ENCODE measurements at places on chromosomes 16 and 17.

GRCh38 chr16:71526111-71526631, at the start of gene CHST4:
TSS of gene CHST4 (plus strand) at chr16:71526426. CDS start at chr16:71536678, 10,252 bp downstream.
- peak; percentile 96 for DNase-seq

DNA sequence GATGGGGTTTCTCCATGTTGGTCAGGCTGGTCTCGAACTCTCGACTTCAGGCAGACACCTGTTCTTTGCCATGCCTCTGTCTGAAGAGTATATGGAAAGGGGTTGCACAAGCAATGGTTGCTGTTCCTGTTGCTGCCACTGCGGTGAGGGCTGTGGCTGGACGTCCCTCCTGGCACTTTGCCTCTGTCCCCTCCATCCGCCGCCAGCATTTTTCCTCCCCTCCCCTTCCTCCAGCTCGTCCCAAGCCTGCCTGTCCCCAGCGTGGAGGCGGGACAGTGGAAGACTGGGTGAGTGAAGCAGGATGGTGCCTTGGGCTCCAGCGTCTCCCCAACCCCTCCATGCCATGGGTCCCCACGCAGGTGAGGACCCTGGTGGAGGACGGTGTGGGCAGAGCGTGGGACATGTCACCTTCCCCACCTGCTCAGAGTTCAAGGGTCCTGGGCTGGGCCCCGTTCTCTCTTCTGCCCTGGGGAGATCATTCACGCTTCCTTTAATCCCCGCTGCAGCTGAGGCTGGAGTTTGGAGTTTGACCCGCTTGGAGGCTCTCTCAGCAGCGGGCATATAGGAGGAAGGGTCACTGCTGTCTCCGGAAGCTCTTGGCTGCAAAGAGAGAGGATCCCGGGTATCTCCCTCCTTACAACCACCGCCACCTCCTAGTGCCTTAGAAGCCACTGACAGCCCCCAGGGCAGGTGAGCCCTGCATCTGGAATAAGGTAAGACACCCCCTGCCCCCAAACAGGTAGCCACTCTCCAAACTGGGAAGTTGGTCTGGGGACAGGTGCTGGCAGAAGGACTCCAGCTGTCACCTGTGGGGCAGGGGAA, at the start of gene SLC5A11:
TSS of gene SLC5A11 (plus strand) at position 238 of the 822 bp plus-strand sequence. CDS start 12,681 bp downstream, outside the sequence.
- DNase-seq = no peak

- DNase-seq = peak; percentile 51
Measured at GRCh38 chr17:38657824-38658740, 16.7 kb downstream of the EPOP start.

- no peak for DNase-seq
Measured at GRCh38 chr17:12739500-12739899, 49.8 kb upstream of the ARHGAP44 start.

GRCh38 chr16:50266337-50267091, at the start of gene ADCY7:
TSS of gene ADCY7 (plus strand) at chr16:50266551. CDS start at chr16:50288180, 21,629 bp downstream.
- DNase-seq = peak; percentile 95

- DNase-seq = peak; percentile 69
Measured at GRCh38 chr17:44602970-44603369, 45.7 kb downstream of the FZD2 start.

DNA sequence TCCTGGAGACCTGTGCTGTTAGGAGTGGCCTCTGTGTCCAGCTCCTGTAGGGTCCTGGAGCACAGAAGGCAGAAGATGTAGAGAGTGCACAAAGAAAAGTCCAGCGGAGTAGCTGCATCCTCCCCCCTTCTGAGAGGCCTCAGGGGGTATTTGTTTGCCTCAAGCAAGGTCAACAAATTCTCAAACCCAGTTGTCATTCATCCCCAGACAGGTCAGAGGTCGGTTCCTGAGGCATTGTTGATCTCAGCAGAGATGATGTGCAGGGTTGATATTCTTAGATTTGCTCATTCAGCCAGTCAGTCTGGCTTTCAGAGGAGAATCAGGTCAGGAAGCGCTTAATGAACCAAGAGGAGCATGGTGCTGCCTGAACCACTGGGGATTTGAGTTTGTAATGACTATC, 8.3 kb upstream of the RBFOX1 start:
- DNase-seq = peak; percentile 57

GRCh38 chr16:89911375-89911774, 7.3 kb upstream of the MC1R start:
- no peak for DNase-seq

GRCh38 chr17:28047806-28048205, 5.3 kb downstream of the NLK start:
- no peak for DNase-seq

DNA sequence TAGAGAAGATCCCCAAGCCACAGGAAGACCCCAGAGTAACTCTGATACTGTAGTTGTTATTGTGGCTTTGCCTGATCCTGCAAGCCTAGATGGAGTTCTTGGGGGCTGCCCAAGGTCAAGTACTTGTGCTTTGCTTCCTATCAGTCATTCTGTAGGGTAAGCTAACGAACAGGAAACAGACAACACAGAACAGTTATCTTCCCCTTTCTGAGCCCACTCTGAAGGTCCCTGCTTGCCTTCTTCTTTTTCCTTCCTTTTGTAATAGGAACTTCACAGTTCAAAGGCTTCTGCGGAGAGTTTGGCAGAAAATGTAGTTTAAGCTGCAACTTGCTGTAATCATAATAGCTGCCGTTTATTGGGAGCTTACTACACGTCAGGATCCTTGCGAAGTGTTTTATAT, 494.1 kb upstream of the ERCC4 start:
- DNase-seq = no peak

GRCh38 chr17:41315204-41315794, at the start of gene KRTAP17-1:
TSS of gene KRTAP17-1 (minus strand) at chr17:41315710. CDS start at chr17:41315650, 60 bp downstream.
- DNase-seq = peak; percentile 46

- peak; percentile 46 for DNase-seq
Measured at GRCh38 chr17:27244011-27244410, 49.9 kb upstream of the WSB1 start.

- no peak for DNase-seq
Measured at GRCh38 chr17:63549289-63549945, 860 bp upstream of the DCAF7 start.

DNA sequence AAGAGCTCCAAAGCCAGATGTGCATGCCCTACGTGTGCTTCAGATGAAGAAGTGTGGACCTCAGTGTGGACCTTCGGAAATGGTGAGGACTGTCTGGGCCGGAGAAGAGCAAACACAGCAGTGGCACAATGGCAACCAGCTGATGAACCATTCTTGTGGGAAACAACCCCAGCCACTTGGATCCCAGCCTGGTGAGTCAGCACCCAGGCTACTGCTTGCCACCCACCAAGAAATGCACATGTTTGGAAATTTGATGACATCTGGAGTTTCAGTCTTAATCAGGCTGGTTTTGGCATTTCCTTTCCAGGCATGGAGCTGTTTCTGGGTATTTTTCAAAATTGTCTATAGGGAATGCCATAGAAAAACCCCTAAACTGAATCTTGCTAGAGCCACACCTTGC, 42.7 kb downstream of the DYNLRB2 start:
- DNase-seq = peak; percentile 39

DNA sequence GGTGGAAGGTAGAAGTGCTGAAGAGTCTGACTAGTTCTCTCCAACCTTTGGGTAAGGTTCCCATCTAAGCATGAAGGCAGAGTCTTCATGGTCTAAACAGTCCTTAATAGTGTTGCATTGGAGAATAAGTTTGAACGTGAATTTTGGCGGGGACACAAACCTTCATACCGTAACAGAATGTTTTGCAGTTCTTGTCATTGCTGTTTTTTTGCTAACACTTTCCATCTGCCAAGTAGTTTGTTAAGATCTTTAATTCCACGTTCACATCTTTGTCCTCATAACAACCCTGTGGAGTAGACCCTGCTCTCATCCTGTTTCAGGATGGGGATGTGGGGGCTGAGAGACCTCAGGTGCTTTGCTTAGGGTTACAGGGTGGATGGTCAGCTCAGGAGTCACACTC, 936.9 kb upstream of the EEF2KMT start:
- no peak for DNase-seq

GRCh38 chr17:45394913-45395568, 37.6 kb downstream of the ARHGAP27 start:
- DNase-seq = peak; percentile 93

GRCh38 chr17:34539881-34540280, 39.5 kb upstream of the TMEM132E start:
- no peak for DNase-seq

DNA sequence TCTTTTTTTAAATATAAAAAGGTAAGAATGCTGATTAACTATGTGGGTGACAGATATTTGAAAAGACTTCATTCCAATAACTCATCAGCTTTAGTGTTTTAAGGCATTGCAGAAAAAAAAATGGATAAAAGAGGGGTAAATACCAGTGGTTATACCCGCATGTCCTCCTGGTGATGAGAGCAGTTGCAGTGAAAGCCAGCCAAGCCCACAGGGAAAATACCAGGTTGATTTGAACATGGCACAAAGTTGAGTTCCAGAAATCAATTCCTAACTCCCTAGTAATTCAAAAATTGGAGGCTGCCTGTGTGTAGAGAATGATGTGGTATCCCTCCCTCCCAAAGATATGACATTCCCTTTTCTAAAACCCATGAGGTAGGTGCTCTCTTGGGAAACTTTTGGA, 453.2 kb upstream of the SOX9 start:
- no peak for DNase-seq

DNA sequence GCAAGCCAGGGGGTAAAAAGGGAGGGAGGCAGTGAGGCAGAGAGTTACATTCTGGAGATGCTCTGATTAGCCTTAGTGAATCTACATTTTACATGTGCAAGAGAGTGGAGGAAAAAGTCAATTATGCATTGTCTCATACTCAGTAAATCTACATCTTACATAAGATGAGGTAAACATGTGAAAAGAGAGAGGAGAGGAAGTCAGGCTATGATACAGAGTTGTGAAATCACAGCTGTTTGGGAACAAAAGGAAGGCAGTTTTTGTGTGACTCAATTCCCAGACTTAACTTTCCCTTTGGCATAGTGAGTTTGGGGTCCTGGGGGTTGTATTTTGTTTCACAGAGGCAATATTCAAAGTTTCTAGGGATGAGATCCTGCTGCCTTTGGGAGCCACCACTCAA, 67.8 kb downstream of the GP2 start:
- DNase-seq = no peak

GRCh38 chr17:46059486-46059885, 60.4 kb downstream of the STH start:
- DNase-seq = no peak

DNA sequence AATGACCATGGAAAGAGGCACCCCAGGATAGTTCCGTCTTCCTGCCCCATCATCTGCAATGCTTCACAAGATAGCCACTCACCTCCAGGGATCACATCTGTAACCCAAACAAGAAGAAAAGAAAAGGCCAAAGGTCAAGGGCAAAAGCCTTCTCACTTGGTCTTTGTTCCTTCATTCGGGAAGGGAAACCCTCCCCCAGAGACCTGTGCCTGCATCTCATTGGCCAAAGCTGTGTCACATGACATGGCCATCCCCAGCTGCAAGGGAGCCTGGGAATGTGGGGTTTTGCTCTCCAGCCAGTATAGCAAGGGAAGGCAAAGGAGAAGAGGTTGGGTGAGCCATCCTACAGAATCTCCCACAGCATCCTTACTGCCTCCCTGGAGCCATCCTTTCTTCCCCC, 47.9 kb downstream of the NOL11 start:
- no peak for DNase-seq

GRCh38 chr16:53866520-53866919, 162.6 kb downstream of the FTO start:
- DNase-seq = no peak

- no peak for DNase-seq
Measured at GRCh38 chr17:37640015-37640414, 3.2 kb downstream of the DDX52 start.

GRCh38 chr16:72860726-72861562, 187.0 kb downstream of the ZFHX3 start:
- DNase-seq = no peak

- DNase-seq = no peak
Measured at GRCh38 chr16:85398050-85398451, 215.1 kb upstream of the GSE1 start.

- no peak for DNase-seq
Measured at GRCh38 chr17:45018514-45018847, 33.0 kb downstream of the DCAKD start.

DNA sequence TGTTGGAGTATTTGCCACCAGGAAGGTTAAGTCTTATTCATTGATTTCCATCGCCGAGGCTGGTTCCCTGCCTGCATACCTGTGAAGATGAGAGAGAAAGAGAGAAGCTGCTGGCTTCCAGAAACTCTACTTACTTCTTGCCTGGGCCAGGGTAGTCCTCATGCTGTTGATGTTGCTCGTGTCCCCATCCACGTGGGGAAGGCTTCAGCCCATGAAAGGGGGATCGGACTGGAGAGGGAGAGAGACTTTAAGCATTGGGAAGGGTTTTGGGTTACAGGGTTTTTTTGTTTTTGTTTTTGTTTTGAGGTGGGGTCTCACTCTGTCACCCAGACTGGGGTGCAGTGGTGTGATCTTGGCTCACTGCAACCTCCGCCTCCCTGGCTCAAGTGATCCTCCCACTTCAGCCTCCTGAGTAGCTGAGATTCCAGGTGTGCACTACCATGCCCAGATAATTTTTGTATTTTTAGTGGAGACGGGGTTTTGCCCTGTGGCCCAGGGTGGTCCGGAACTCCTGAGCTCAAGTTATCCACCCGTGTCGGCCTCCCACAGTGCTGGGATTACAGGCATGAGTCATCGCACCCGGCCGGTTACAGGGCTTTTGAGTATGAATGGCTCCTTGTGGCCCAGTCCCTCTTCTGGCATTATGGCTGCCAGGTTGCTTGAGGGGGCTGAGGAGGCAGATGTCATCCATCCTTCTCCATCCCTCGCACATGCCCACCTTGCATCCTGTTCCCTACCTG, 26.6 kb downstream of the ITGB3 start:
- peak; percentile 73 for DNase-seq

- DNase-seq = peak; percentile 90
Measured at GRCh38 chr17:82835766-82836512, 3.9 kb downstream of the ZNF750 start.

- DNase-seq = no peak
Measured at GRCh38 chr16:17936766-17937402, 399.7 kb downstream of the NPIPA8 start.

GRCh38 chr17:6358131-6358530, 76.8 kb downstream of the AIPL1 start:
- DNase-seq = no peak

DNA sequence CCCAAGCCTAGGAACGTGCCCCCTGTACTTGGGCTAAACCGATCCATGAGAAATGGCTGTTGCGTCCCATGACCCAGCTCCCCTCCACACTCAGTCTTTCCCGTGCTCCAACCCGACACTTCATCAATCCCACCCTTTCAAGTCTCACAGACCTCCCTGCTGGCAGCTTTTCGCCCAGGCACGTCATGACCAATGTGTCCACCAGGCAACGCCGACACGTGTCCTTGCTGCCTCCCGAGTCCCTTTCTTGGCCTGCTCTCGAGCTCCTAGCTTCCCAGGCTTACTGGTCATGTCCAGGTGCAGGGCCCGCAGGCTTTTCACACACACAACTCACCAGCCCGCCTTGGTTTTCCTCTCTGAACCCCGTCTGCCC, 12.2 kb downstream of the MNT start:
- peak; percentile 85 for DNase-seq

DNA sequence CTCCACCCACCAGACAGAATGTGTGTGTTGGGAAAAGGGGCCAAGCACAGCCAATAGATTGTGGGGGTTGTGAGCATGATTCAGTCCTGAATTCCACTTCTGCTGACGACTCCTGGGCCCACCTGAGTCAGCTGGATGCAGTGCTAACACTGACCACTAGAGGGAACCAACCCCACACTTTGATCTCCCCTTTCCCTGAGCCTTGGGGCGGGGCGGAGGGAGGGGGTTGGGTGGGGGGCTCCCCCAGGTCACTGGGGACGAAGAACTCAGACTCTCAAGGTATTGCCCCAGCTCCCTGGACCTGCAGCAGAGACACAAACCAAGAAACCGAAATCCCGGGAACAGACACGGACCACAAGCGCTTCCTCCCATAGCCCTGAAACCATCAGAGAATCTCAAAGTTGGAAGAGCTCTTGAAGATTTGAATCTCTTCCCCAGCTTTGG, 621 bp upstream of the CSHL1 start:
- peak; percentile 77 for DNase-seq
